ENCODE measurements at places on chromosomes 11 and 22. TPM values are rescaled to one million over a fixed set of nuclear protein-coding genes. Genes with fewer than 3 reads are reported as not detected.

TPBGL gene
- total RNA-seq: under 0.01 TPM

CARD10 gene
- 3.4 TPM for total RNA-seq

OR52H1 gene
- total RNA-seq: 0.91 TPM

OR5P2 gene
- not detected for total RNA-seq

OR5B12 gene
- total RNA-seq: not detected

APOBEC3G gene
- 3.8 TPM for total RNA-seq

ZNF215 gene
- 3.8 TPM for total RNA-seq

RFPL3 gene
- total RNA-seq: not detected

INPP5J gene
- total RNA-seq: 0.46 TPM
